ENCODE measurements at places on chromosomes 16 and 17.

GRCh38 chr17:60354223-60354622 is 37.7 kb downstream of the USP32 start:
- no peak for DNase-seq

- no peak for DNase-seq
These were observed 5.3 kb downstream of the DHX38 start for GRCh38 chr16:72098936-72099335.

DNA sequence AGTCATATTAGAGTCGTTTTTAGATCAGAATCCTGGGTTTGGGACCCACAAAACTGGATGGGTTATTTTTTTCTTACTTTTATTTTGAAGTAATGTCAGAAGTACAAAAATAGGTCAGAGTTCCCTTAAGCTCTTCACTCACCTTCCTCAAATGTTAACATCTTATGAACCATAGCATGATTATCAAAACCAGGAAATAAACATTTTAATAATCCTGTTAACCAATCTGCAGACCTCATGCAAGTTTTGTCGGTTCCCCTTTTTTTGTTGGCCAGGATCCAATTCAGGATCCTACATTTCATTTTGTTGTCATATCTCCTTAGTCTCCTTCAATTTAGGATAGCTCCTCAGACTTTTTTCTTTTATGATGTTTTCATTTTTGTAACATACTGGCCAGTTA is 162.0 kb downstream of the CHD9 start:
- DNase-seq, result no peak

GRCh38 chr17:42989726-42990652 is 8.2 kb upstream of the RPL27 start:
- no peak for DNase-seq

GRCh38 chr16:27954191-27954590 is 109.3 kb downstream of the GSG1L start:
- no peak for DNase-seq

GRCh38 chr16:76941113-76941512 is 249.9 kb upstream of the MON1B start:
- DNase-seq, result no peak

- no peak for DNase-seq
These were observed 172.0 kb downstream of the CYB561 start for GRCh38 chr17:63274146-63274545.

DNA sequence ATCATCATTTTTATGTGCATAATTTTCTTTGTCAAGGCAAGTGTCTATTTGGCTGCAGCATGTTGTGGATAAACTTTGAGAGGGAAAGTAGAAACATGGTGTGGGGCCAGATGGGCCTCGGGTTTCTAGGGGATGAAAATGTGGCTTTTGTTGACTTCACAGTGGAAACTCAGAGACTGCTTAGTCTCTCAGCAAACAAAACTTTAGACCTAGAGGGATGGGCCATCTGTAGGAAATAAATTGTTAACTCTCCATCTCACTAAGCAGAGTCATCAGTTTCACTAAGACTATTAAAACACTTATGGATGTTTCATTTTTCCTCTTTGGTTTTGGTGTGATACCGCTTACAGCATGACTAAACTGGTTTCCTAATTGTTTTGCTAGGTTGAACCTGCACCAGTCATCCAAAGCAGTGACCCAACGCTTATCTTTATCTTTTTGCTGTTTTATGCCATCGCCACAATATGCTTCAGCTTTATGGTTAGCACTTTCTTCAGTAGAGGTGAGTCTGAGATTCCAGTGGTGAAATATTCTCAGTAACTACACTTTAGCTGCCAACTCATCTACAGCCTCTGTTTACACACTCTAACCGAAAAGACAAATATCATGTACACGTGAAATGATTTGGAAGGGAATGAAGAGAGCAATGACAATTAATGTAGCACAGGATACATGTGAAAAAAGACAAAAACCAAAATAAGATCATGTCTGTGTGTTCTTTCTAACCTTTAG is 60.6 kb upstream of the CRYM start:
- no peak for DNase-seq

DNA sequence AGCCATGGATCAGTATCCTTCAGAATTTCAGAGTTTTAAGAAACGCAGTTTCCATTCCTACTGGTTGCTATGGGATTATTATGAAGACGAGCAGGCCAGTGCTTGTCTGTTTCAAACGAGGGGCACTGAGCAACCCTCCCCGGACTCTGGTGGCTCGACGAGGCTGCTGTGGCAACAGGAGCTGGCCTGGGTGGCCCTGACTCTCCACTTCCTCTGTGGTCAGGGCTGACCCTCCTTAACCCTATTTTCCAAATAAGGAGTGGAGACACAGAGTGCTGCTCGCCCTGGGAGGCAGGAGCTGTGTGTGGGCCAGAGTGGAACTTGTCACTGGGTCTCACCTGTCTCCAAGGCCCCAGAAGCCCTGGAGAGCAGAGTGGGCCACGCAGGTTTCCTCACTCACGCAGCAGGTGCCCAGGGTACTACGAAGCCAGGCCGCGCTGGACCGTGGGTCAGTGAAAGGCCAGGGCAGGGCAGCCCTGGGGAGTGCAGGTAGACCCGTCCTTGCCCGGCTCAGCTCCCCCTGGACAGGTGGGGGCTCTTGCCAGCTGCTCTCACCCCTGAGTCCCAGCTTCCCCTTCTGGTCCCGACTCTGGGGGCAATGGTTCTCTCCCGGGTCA is 3.3 kb downstream of the GALNS start:
- DNase-seq, result no peak

GRCh38 chr17:17940441-17940911 is 31.7 kb downstream of the TOM1L2 start:
- DNase-seq, result no peak

DNA sequence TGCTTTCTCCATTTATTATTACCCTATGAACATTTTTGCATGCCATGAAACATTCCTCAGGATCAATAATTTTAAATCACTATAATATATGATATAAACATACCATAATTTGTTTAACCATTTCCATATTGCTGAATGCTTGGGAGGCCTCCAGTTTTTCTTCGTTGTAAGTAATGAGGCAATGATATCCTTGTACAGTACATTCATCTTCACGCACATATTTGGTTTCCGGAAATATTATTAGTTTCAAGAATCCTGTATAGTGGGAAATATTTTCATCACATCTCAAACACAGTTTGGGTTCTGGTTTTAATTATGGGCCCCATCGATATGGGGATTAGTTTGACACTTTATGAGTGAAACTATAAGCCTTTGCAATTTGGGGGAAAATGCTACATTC is 135.4 kb downstream of the HS3ST3B1 start:
- no peak for DNase-seq

DNA sequence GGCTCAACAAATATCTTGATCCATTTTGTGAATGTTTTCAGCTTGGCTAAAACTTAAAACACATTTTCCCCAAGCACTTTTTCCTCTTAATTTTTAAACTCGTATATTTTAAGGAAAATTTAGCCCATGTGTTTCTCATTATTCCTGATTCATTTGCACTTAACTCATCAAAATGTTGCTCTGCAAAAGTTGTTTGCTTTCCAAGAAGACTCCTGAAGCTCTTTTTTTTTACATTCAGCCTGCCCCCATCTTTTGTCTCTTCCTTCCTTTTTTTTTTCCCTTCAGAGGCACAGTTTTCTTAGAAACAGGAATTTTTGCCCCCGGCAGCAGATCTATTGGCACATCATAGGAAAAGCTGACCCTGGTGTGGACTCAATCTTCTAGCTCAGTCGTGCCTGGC is 155.0 kb upstream of the SALL1 start:
- no peak for DNase-seq

- no peak for DNase-seq
These were observed 401.3 kb downstream of the ZFHX3 start for GRCh38 chr16:72646615-72647014.

- no peak for DNase-seq
These were observed 24.6 kb upstream of the FAAP100 start for GRCh38 chr17:81576621-81577277.

DNA sequence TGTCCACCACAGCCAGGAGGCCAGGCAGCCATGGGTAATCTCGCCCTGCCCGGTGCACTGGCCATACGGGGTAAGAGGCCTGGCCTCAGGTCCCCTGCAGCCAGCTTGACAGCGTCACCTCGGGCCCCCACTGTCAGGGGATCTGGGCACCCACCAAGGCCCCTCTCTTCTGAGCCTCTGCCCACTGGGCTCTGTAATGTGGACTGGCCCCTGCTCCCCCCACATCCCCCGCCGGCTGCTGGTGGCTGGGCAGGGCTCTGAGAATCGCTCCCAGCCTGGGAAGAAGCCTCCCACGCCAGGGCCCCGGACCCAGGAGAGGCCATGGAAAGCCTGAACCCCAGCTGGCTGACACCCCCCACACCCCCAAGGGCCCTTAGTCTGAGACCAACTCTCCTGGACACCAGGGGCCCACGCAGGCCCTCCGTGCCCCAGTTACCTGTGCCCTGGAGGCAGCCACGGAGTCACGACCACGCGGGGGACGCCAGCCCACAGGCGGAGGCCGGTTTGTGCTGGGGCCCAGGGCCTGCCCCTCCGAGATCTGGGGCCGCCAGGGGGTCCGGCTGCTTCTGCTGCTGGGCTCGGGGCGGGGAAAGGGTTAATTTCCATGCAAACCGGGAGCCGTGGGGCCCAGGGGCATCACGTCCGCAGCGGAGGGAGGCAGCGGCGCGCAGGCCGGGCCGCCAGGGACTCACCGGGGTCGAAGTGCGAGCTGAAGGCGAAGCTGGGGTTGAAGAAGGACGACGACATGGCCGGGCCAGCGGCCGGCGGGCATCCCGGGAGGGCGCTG is at the start of gene PVALEF:
PVALEF (plus strand) TSS at position 262 of the 787 bp plus-strand sequence. CDS start 15,720 bp downstream, outside the sequence.
- peak; percentile 67 for DNase-seq

DNA sequence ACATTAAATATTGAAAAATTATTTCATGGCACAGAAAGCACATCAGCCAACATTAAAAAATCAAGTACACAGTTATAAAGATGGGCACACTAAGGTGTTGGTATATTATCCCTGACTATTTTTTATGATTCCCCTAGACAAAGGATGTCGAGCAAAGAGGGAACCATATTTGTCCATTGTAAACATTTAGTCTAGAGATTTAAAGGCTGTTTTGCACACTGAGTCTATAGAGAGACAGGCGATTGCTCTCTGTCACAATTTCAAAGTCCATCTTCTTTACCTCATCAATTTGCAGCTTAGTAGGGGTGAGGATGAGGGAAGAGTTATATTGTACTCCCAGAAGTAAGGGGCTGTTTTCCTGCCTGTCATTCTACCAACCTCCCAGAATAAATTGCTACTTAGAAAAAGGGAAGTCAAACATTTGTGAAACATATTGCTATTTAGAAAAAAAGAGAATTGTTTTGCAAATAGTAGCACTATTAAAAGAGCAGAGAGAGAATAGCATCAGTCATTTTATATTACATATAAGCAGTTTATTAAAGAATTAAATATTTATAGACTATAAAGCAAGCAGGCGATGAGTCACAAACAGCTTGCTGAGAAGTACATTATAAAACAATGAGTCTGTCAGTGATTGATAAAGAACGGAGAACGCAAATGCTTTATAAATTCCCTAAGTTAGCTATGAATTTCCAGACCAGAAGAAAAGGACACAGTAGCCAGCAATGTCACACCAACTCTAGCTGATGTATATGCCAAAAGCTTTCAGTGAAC is 270.6 kb upstream of the PMFBP1 start:
- no peak for DNase-seq

- DNase-seq, result no peak
These were observed 170.0 kb downstream of the PHKB start for GRCh38 chr16:47631131-47631530.

DNA sequence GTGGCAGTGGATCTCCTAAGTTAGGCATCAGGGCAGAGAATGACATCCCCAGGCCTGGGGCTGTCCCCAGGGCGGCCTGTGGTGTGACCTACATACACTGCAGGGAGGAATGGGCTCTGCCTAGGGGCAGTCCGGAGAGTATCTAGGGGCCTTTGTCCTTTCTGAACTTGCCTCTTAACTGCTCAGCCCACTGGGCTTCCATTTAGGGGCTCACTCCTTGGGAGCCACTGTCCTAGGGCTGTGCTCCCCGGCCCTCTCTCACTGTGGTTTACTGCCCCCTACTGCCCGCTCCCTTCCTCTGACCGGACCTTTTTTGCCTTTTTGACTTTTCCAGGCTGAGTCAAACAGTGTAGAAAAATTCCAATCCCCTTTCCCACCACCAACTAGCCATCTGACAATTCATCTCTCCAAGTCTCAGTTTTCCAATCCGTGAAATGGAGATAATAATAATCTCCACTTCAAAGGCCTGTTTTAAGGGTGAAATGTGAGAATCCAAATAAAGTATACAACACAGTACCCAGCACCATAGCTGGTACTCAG is 66.8 kb downstream of the DNAH3 start:
- DNase-seq, result peak; percentile 18

DNA sequence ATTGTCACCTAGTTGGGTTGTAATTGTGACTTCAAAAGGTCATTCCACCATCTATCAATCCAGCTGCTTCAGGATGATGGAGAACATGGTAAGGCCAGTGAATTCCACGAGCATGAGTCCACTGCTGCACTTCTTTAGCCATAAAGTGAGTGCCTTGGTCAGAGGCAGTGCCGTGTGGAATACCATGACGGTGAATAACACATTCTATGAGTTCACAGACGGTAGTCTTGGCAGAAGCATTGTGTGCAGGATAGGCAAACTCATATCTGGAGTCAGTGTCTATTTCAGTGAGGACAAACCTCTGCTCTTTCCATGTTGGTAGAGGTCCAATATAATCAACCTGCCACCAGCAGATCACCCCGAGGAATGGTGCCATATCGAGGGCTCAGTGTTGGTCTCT is 650.9 kb downstream of the KCNJ2 start:
- no peak for DNase-seq

DNA sequence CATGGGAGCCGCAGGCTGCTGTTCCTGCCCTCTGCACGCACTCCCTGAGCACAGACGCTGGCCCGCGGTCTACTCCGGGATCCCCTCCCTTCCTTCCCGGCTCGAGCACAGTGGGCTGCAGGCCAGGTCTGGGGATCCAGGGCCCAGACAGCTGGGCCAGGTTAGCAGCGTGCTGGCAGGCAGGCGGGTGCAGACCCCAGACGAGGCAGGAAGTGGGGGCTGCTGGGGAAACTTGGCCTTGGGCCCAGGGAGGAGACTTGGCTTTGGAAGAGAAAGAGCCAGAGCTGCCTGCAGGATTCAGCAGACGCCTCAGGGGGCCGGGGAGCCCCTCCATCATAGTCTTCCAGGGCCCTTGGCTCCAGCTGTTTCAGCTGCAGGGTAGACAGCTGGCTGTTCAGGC is 30.2 kb upstream of the ABCC3 start:
- DNase-seq, result peak; percentile 18

DNA sequence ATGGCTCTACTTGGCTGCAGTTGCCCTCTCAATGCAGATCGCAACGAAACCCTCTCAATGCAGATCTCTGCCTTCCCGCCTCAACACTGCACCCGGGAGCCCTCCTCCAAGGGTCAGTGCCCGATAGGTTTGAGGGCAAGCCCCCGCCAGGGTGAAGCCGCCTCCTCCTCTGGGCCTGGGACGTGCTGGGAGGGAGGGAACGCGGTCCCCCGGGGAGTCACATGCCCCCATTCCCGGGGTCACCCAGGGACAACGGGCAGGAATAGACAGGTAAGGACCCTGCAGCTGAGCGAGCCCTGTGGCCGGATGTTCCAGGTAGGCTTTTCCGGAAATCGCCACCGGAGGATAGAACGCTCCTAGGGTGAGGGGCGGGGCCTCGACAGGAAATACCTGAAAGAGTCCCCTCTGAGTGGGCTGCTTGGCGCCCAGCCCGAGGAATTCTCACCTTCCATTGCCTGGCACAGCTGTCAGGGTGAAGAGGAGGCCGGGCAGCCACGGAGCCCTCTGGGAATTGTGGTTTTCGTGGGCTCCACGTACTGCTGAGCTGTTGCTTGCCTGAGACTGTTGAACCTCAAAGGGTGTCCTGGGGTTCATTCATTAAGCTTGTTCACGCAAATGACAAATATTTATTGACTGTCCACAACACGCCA is 12.8 kb downstream of the ZNF174 start:
- no peak for DNase-seq

- DNase-seq, result no peak
These were observed 20.4 kb downstream of the CEP295NL start for GRCh38 chr17:78882540-78883088.

GRCh38 chr17:19520641-19521040 is 13.0 kb upstream of the SLC47A1 start:
- no peak for DNase-seq

Data from anterior cingulate cortex (tissue), 58 donors.